ENCODE measurements at places on chromosomes 7 and 10.

DNA sequence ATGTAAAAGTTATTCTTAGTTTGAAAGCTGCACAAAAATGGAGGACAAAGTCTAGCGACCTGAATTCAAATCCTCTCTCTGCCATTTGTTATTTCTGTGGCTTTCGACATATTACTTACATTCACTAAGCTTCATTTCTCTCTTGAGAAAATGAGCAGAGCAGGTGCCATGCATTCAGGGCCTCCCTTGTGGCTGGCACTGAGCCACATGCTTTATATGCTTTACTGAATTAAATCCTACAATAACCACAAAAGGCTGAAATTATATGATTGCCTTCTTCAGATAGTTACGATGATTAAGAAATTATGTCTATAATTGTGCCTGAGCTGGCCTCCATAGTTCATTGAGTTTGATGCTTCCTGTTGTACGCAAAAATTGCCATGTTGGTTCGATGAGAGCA is 98.7 kb downstream of the NPSR1 start:
- no peak for DNase-seq

GRCh38 chr7:16982640-16983350 is 101.0 kb upstream of the AGR3 start:
- peak; percentile 36 for DNase-seq

DNA sequence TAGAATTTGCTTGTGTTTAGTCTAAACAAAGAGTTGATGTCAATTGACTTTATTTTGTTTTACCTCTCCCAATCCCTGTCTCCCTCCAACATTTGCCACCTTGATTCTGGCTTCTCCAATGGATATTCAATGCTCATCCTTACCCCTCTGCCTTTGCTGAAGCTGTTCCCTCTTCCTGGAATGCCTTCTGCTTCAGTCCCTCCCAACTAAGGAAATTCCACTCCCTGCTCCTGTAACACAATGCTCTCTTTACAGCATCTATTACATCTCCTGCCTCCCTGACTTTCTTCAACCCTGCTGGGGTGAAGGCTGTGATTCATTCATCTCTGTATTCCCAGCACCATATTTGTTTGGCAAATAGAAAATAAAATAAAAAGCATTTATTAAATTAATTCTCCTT is 34.5 kb upstream of the TAC1 start:
- no peak for DNase-seq

DNA sequence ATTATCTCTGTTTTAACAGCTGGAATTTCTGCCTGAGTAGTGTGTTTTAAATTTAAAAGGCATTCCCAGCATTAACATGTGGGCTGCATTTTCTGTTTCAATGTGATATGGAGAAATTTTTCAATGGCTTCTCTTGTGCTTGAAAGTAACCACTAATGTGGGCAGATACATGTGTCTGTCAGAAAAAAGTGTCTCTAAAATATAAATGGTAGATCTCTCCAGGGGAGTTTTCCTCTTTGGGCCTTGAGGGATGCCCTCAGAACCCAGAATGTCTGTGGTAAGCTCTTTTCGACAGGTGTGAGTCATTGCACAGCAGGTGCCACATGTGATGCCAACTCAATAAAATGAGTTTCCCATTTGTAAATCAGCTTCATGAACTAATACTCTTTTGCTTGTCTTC is 221.1 kb downstream of the SEMA3E start:
- DNase-seq = peak; percentile 17

DNA sequence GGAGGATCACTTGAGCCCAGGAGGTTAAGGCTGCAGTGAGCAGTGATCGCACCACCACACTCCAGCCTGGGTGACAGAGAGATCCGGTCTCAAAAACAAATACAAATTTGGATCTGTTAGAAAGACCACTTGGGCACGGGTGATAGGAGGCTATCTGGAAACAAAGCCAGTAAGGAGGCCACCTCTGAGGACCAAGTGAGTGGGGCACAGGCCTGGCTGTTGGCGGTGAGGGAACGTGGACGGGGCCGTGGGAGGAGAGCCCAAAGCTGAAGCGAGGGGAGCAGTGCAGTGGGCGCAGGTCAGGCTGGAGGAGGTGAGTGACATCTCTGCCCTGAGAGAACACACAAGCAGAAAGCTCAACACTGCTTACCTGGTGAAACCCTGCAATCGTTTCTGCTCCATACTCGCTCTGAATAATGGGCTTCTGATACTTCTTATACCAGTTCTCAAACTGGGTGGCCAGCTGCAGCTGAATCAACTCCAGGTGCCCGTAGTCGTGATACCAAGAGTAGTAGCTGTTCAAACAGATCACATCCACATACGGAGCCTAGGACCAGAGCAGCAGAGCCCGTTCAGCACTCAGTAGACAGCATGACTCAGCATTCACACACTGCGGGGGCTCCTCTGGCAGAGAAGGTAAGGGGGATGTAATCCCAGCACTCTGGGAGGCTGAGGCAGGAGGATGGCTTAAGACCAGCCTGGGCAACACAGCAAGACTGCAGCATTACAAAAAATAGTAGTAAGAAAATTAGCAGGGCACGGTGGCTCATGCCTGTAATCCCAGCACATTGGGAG is 14.5 kb downstream of the GUSB start:
- DNase-seq = no peak

GRCh38 chr7:129341212-129341611 is 93.0 kb upstream of the STRIP2 start:
- no peak for DNase-seq
